SK-N-DZ (cell line): ENCODE measurements at places on chromosomes 11 and 22.

DNA sequence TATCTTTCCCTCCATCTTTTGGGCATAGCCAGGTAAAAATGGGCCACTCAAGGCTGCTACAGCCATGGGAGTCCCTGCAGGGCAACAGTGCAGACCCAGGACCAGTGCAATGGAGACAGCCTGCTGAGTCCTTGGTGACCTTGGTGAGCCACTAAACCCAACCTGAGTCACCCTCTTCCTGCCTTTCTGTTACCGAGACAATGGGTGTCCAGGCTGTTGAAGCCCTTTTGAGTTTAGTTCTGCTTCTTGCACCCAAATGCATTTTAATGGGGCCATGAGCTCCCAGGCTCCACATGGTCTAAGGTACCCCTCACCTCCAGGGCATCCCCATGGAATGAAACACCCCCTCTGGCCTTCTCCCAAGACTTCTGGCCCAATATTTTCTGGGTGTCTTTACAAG lies 874 bp upstream of the PLAAT4 start:
- no peak for DNase-seq

DNA sequence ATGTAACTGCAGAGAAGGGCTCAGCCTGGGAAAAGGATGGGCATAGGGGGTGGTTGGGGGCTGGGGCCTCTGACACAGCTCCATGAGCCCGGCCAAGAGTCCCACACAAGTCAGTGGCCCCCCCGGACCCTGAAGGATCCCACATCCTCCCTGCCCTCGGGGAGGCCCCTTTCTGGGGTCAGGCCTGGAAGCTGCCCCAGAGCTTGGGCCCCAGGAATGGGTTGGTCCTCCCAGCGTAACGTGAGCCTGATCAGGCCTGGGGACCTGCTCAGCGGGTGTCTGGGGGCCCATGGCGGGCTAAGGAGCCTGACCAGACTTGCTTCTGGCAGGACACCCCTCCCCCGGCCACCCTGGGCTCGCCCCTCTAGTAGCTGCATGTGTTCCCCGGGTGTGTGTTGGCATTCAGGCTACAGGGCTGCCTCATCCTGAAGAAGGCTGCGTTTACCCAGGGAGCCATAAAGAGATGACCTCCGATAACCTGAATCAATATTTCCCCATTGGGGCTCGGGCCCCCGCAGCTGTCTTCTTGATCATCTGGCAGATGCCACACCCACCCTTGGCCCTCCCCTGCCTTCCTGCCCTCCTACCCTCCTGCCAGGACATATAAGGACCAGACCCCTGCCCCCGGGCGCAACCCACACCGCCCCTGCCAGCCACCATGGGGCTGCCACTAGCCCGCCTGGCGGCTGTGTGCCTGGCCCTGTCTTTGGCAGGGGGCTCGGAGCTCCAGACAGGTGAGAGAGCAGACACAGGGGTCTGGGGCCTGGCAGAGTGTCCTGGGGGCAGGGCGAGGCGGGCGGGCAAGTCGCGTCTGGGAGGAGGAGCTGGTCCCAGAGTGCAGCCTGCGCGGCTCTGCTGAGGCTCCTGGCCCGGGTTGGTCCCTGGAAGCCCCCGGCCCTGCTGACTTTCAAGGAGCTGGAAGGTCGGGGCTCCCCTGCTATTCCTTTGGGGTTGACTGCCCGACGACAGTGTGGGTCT lies at the start of gene MUC2:
MUC2 (plus strand) TSS at position 631 of the 978 bp plus-strand sequence.
- no peak for DNase-seq

- no peak for DNase-seq
Observed at GRCh38 chr11:119861160-119861559, 132.2 kb upstream of the NECTIN1 start.

DNA sequence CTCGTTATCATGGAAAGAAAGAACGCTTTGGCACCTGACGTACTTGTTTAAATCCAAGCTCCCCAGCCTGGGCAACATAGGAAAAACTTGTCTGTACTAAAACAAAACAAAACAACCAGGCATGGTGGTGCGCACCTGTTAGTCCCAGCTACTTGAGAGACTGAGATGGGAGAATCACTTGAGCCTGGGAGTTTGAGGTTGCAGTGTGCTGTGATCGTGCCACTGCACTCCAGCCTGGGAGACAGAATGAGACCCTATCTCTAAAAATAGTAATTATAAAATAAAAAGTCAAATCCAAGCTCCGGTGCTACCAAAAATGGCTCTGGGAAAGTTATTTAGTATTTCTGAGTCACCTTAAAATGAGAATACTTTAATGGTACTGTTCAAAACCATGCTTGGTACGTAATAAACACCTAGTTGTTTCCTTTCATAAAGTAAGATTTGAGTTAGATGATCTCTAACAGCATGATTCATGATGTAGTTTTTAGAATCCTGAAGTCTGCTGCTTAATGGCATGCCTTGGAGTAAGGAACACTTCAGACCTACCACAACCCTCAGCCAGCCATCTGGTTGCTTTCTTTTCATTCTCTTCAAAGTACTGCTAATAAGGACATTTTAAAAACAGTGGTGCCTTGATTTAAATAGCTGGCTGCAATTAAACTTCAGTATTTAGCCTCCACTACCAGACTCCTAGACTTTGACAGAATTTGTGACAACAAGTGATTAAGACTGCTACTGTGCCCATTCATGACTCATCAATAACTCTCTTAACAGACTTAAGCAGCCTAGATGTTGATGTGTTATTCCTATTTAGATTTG lies 8.4 kb downstream of the PPME1 start:
- no peak for DNase-seq

GRCh38 chr11:9718147-9718546 lies 54.3 kb downstream of the SWAP70 start:
- DNase-seq = no peak

GRCh38 chr11:130886704-130887103 lies 29.6 kb downstream of the SNX19 start:
- DNase-seq = no peak

GRCh38 chr11:58503361-58503856 lies 4.5 kb downstream of the OR5B21 start:
- DNase-seq = no peak

GRCh38 chr11:34358258-34358727 lies 483 bp upstream of the ABTB2 start:
- DNase-seq = peak; percentile 46

GRCh38 chr11:92550411-92550810 lies 325.8 kb downstream of the FAT3 start:
- no peak for DNase-seq
